ENCODE measurements at places on chromosomes 3 and 15. TPM values are rescaled to one million over a fixed set of nuclear protein-coding genes. Genes with fewer than 3 reads are reported as not detected.

The CFAP20DC gene
- 0.20 TPM for total RNA-seq

The SLC12A8 gene
- 71.2 TPM for total RNA-seq

The RNU5B-1 gene
- total RNA-seq: not detected

The GP9 gene
- total RNA-seq: not detected

The PARP15 gene
- total RNA-seq: 1.9 TPM

The ENTPD3 gene
- total RNA-seq: 5.7 TPM

The GOLGA8J gene
- 3.7 TPM for total RNA-seq

The SLC38A3 gene
- total RNA-seq: 5.0 TPM

The TYRO3 gene
- 1.6 TPM for total RNA-seq

The EPHB3 gene
- 0.46 TPM for total RNA-seq

DNA sequence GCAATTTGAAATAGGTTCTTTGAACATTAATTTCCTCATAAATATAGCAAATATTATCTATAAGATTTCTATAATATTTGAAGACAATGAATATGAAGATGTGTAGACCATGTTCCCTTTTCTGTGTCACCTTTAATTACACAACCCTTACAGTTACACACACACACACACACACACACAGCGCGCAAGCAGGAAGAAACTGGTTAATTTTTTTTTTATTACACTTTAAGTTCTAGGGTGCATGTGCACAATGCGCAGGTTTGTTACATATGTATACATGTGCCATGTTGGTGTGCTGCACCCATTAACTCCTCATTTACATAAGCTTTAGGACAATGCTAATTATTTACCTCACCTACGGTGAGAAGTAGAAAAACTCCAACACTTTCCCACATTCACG lies 122.9 kb downstream of the TPRG1 start:
- no peaks in the 10 kb centered on the region for H3K4me1 ChIP-seq
- H3K27ac ChIP-seq: no peak overlapping the region
- H3K27me3 ChIP-seq: no peaks in the 10 kb centered on the region

DNA sequence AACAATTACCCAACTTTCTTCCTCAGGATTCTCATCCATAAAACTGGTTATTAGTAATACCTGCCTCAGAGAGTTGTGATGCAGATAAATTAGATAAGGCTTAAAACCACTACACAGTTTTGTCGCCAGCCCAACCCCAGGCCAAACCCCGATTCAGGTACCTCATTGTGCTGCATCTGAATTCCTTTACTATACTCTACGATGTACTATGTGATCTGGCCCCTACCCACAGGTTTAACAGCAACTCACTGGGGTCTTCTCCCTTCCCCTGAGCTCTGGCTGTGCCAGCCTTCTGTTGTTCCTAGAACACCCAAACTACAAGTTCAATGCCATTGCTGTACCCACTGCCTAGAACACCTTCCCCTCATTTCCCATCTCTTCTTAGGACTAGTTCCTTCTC lies 64.6 kb downstream of the MYO5A start:
- DNase-seq: no peak
- no peaks in the 10 kb centered on the region for H3K4me1 ChIP-seq
- H3K27ac ChIP-seq: no peak overlapping the region
- H3K36me3 ChIP-seq: no peaks in the 10 kb centered on the region

- no peak overlapping the region for H3K4me3 ChIP-seq
- H3K27me3 ChIP-seq: no peaks in the 10 kb centered on the region
- H3K4me1 ChIP-seq: no peaks in the 10 kb centered on the region
- H3K27ac ChIP-seq: no peak overlapping the region
Measured at GRCh38 chr3:126034481-126035361, 49.2 kb downstream of the SLC41A3 start.

DNA sequence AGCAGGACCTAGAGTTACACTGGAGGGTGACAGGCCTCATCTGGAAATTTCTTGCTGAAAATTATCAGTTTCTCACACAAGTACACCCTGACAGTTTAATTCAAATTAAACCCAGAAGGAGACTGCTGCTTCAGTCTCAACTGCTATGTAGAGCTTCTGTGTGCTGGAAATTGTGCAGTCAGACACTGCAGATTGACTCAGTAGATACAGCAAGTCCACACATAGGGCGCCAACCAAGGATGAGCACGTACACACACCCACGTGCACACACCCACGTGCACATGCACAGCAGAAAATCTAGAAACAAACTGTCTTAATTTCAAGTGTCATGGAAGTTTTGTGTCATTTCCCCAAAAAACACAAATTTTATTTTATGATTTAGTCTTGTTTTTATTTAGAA lies 192.9 kb downstream of the PDE8A start:
- no peak overlapping the region for H3K4me3 ChIP-seq
- H3K4me1 ChIP-seq: peaks cover 10% of the 10 kb centered on the region
- no peak overlapping the region for H3K27ac ChIP-seq
- no peak for DNase-seq

- no peak overlapping the region for H3K4me3 ChIP-seq
- H3K27ac ChIP-seq: no peak overlapping the region
- H3K4me1 ChIP-seq: no peaks in the 10 kb centered on the region
- DNase-seq: no peak
- no peaks in the 10 kb centered on the region for H3K27me3 ChIP-seq
- H3K36me3 ChIP-seq: no peaks in the 10 kb centered on the region
Measured at GRCh38 chr3:113623324-113623723, 73.1 kb downstream of the USF3 start.

DNA sequence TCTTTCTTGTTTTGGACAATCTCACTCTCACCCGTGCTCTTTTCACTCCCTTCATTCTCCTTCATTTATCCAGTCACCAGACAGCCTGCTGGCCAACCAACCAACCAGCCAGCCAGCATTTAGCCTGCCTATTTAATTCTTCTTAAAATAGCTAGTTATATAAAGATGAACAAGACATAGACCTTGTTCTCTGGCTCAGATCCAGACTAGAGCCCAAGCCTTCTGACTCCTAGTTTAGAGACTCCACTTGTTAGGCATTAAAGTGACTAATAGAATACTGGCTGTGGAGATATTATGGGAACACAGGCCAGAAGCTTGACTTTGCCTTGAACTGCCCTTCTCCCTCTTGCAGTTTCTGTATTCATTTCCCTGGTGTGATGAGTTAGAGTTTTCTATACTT lies 215.3 kb upstream of the THRB start:
- no peak overlapping the region for H3K4me3 ChIP-seq
- no peak for DNase-seq
- H3K36me3 ChIP-seq: no peaks in the 10 kb centered on the region
- no peaks in the 10 kb centered on the region for H3K4me1 ChIP-seq

DNA sequence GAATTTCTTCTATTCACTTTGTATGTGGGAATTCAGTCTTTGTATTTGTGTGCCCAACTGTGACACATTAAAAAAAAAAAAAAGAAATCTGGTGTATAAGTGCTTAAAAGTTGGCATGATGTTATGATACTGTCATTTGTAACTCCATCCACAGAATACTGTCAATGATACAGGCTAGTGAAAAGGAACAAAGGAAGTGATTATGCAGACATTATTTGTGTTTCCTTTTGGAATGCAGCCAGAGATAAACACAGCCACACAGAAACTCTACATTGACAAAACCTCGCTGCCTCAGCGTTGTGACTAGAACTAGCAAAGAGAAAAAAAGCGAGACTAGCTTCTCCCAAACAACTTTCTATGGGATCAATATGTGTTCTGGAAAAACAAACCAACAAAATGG lies 519.2 kb upstream of the AGTR1 start:
- H3K4me3 ChIP-seq: no peak overlapping the region
- no peaks in the 10 kb centered on the region for H3K4me1 ChIP-seq
- H3K27ac ChIP-seq: no peak overlapping the region

DNA sequence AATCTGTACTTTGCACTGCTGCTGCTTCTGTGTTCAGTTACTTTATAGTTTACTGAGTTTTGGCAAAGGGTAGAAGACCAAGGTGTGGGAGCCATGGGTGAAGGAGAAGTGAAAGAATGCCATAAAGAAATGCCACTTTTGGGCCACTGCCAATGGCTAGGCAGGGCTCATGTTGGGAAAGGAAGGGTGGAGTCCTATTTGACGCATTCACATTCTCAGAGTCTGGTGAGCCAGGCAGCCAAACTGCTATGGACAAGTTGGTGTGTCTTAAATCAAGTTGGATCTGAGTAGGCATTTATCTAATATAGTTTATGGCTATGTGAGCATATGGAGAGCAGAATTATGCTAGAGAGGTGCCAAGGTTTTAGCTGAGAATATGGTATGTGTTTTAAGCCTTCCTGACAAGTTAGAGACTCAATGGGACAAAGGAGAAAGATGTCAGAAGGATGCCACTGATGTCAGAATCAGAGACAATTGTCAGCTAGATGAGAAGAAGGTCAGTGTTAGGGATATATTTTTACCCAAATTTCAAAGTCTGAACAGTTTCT lies 296.1 kb downstream of the AGBL1 start:
- DNase-seq: no peak
- no peak overlapping the region for H3K4me3 ChIP-seq
- H3K36me3 ChIP-seq: no peaks in the 10 kb centered on the region
- no peak overlapping the region for H3K27ac ChIP-seq

- no peaks in the 10 kb centered on the region for H3K36me3 ChIP-seq
- no peak overlapping the region for H3K27ac ChIP-seq
- no peak overlapping the region for H3K4me3 ChIP-seq
- DNase-seq: no peak
- H3K27me3 ChIP-seq: no peaks in the 10 kb centered on the region
Measured at GRCh38 chr3:63661242-63661641, 8.8 kb downstream of the SNTN start.

DNA sequence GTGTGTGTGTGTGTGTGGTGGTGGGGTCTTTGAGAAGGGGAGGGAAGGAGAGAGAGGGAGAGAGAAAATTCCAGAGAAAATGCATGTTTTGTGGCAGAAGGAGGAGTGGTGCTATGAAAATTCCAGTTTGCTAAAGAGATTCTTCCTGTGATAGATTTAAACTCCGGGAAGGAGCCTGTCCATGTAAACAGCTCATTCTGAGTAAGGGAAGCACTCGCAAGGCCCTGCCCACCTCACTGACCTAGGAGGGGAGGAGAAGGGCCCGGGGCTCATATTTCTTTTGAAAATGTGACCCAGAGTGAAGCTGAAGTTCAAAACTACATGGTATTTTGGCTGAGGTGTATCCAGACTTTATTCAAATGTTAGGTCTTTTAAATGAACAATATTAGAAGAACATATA lies 41.3 kb downstream of the ADAMTSL3 start:
- no peaks in the 10 kb centered on the region for H3K27me3 ChIP-seq
- H3K27ac ChIP-seq: no peak overlapping the region
- H3K4me3 ChIP-seq: no peak overlapping the region

DNA sequence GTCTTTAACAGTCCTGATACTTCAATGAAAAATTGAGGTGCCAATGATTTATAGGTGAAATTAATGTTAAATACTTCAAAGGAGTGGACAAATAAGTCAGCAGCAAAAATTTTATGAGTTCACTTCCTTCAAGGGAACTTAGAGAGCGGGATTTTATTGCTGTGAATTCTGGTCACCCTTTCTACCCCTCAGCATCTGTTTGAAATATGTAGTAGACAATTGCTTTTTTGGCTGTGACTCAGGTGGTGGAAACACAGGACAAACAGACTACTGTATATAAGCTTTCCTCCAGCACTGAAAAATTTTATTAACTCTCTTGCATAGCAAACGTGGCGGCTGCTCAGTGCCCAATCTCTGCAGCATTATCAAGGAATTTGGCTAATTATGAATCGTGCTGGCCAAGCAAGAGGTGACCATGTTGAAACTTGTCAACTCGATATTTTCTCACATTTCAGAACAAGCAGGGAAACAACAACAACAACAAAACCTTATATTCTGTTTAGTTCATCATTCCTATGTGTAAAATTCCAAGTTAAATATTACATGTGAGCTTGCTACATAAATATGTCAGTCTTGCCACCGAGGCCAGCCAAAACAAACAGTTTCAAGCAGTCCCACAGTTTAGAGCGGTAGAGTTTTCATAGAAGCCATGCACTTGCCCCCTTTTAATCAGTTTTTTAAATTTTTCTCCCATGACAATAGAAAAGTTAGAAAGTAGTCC lies 420.2 kb downstream of the FOXP1 start:
- H3K36me3 ChIP-seq: no peaks in the 10 kb centered on the region
- no peak for DNase-seq
- H3K4me1 ChIP-seq: no peaks in the 10 kb centered on the region
- no peak overlapping the region for H3K4me3 ChIP-seq

DNA sequence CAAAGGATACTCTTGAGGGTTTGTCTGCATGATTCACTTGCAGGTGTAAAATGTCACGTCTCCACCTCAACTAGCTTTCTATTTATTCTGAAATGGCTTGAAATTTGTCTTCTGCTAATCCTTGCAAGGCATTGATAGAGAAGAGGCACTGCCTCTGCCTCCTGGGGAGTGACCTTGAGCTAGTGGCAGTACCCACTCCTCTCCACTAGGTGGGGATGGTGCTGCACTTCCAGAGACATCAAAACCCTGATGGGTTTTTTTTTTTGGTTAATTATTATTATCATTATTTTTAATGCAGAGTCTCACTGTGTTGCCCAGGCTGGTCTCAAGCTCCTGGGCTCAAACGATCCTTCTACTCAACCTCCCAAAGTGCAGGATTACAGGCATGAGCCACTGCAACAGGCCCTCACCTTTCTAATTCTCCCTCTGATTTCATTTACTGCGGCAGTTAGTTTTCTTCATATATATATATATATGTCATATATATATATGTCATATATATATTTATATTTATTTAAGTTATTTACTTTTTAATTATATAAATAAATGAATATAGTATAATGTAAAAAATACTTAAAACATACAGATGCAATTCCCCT lies 117.6 kb upstream of the EIF1B start:
- DNase-seq: peak; percentile 58
- no peaks in the 10 kb centered on the region for H3K36me3 ChIP-seq
- H3K4me3 ChIP-seq: no peak overlapping the region
- H3K27me3 ChIP-seq: no peaks in the 10 kb centered on the region
- no peak overlapping the region for H3K27ac ChIP-seq
- peaks cover 3% of the 10 kb centered on the region for H3K4me1 ChIP-seq

GRCh38 chr3:134040066-134040465 lies 10.3 kb upstream of the SLCO2A1 start:
- no peaks in the 10 kb centered on the region for H3K27me3 ChIP-seq
- H3K36me3 ChIP-seq: no peaks in the 10 kb centered on the region
- H3K4me1 ChIP-seq: peaks cover 20% of the 10 kb centered on the region
- no peak for DNase-seq

GRCh38 chr3:39432342-39432741 lies 25.8 kb downstream of the RPSA start:
- no peak for DNase-seq
- no peak overlapping the region for H3K4me3 ChIP-seq
- H3K36me3 ChIP-seq: no peaks in the 10 kb centered on the region
- no peaks in the 10 kb centered on the region for H3K27me3 ChIP-seq
- no peaks in the 10 kb centered on the region for H3K4me1 ChIP-seq

- H3K27me3 ChIP-seq: no peaks in the 10 kb centered on the region
- H3K36me3 ChIP-seq: no peaks in the 10 kb centered on the region
- H3K4me3 ChIP-seq: no peak overlapping the region
- no peak for DNase-seq
- peaks cover 7% of the 10 kb centered on the region for H3K4me1 ChIP-seq
- H3K27ac ChIP-seq: no peak overlapping the region
Measured at GRCh38 chr15:45268135-45268534, 16.1 kb downstream of the SLC28A2 start.

GRCh38 chr3:106130384-106131198 lies 261.8 kb upstream of the CBLB start:
- no peak for DNase-seq
- H3K27ac ChIP-seq: no peak overlapping the region
- no peaks in the 10 kb centered on the region for H3K36me3 ChIP-seq
- H3K4me3 ChIP-seq: no peak overlapping the region

- H3K4me1 ChIP-seq: peaks cover 16% of the 10 kb centered on the region
- no peaks in the 10 kb centered on the region for H3K36me3 ChIP-seq
- no peak overlapping the region for H3K27ac ChIP-seq
- peak; percentile 2 for DNase-seq
- H3K27me3 ChIP-seq: no peaks in the 10 kb centered on the region
Measured at GRCh38 chr3:101204246-101204645, 116.1 kb downstream of the IMPG2 start.

- DNase-seq: peak; percentile 20
- no peaks in the 10 kb centered on the region for H3K27me3 ChIP-seq
- no peaks in the 10 kb centered on the region for H3K4me1 ChIP-seq
- no peaks in the 10 kb centered on the region for H3K36me3 ChIP-seq
Measured at GRCh38 chr3:193240436-193240849, 579 bp upstream of the PLAAT1 start.
